Panc1 (cell line): ENCODE measurements at places on chromosomes 2 and 18. TPM values are rescaled to one million over a fixed set of nuclear protein-coding genes. Genes with fewer than 3 reads are reported as not detected.

KCNF1 gene
- 0.39 TPM for total RNA-seq

CYS1 gene
- total RNA-seq = 20.4 TPM

NYAP2 gene
- not detected for total RNA-seq

APLF gene
- total RNA-seq = 2.6 TPM

CWC22 gene
- 17.2 TPM for total RNA-seq

GNAL gene
- total RNA-seq = 0.44 TPM

ABCB11 gene
- 0.05 TPM for total RNA-seq

TEX44 gene
- not detected for total RNA-seq

PSMA8 gene
- total RNA-seq = not detected

- H3K4me1 ChIP-seq = no peaks in the 10 kb centered on the region
- H3K4me3 ChIP-seq = no peak overlapping the region
- no peak for DNase-seq
- H3K36me3 ChIP-seq = no peaks in the 10 kb centered on the region
- no peaks in the 10 kb centered on the region for H3K27me3 ChIP-seq
These were observed 143.2 kb downstream of the TMEFF2 start for GRCh38 chr2:192051533-192051932.

DNA sequence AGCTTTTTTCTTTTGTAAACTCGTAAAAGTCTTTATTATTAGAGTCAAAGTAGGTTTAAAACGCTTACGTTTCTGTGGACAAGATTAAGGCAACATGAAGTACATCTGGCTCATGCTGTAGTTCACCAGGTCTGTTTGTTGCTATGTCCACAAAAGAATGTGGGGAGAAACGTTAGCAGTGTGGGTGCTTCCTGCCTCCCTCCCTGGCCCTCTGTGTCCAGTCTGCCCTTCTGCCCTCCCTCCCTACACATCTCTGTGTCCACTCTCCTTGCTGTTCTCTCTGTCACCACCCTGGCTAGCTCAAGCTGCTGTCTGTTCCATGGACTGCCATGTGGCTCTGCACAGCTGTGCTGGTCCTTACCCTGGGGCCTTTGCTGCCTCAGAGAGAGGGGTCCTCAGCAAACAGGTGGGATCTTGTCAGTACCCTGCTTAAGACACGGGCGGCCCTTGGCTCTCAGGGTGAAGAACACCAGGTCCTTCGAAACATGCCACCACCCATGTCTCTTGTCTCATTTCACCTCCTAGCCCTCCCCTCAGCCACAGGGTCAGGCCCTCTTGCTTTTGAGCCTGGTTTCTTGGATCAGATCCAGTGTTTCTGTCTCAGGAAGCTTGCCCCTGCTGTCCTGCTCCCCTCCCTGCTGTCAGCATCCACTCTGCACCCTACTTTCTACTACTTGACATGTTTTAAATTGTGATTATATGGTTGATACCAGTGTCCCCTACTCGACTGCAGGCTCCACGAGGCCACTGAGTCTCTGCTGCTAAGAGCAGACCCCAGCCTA lies 79.2 kb downstream of the LIMS1 start:
- peak overlapping the region; percentile 97 for H3K27ac ChIP-seq
- DNase-seq = no peak
- no peak overlapping the region for H3K4me3 ChIP-seq
- H3K4me1 ChIP-seq = peaks cover 87% of the 10 kb centered on the region
- H3K27me3 ChIP-seq = no peaks in the 10 kb centered on the region

DNA sequence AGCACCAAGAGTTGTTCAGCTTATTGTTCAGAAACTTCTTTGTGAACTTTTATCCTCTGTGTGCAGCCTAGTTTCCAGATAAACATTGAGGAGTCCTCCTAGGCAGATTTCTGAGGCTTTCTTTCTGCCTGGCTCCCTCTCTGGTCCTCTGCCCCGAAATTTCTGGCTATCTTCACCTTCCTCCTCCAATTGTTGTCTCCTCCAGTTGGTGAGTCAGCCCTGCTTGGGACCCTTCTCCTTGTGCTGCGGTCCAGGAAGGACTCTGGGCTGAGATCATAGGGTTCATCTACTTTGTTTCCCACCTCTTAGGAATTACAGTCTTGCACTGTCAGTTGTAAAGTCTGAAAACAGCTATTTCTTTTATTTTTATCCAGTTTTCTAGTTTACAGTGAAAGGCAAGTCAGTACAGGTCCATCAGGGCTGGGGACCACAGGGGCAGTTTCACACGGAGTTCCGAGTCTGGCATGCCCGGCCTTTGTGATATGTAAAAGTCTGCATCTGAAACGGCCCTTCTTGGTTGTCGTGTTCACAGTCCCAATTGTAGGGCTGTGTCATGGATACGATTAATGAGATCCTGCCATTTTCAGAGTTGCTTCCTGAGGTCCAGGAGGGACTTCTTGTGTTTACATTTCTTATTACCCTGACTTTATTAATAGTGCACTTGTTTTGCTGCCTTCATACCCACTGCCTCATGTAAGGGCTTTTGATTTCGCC lies 100.8 kb downstream of the SMC6 start:
- H3K27me3 ChIP-seq = no peaks in the 10 kb centered on the region
- H3K4me3 ChIP-seq = no peak overlapping the region
- H3K36me3 ChIP-seq = no peaks in the 10 kb centered on the region
- no peaks in the 10 kb centered on the region for H3K4me1 ChIP-seq

GRCh38 chr2:44787663-44788062 lies 153.8 kb upstream of the SIX3 start:
- no peak overlapping the region for H3K27ac ChIP-seq
- no peak for DNase-seq
- H3K36me3 ChIP-seq = no peaks in the 10 kb centered on the region
- no peaks in the 10 kb centered on the region for H3K4me1 ChIP-seq
- H3K27me3 ChIP-seq = no peaks in the 10 kb centered on the region

DNA sequence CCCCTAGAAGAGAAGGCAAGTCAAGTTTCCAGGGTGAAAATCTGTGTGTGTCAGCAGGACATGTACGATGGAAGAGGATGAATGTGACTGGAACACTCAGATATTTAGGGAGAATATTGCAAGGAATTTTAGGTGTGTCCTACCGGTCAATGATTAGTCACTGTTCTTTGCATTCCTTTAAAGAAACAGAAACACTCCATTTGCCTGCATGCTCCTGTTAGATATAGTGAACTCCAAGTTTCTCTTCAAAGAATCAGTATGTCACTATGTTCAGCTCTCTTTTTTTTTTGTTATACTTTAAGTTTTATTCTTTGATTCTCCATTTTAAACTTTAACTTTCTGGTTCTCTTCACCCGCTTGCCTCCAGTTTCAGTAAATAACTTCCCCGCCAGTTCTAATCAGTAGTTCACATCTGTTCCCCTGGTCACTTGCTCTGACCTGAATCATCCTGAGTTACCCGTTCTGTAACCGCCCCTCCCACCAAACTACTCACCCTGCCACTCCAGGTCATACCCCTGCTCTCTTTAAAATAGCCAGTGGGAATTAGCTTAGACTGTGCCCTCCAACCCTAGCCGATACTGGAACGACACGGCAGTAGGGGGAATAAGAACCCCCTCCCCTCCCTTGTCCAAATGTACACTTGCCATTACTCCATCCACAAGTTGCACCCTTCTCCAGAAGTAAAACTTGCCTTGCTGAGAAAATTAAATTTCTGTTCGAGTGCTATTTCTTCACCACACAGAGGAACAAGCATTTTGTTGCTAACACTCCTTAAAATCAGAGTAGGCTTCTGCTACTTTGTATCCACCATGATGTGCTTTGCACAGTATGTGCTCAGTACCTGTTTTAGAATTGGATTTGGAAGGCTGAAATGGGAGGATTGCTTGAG lies 268.4 kb downstream of the METTL4 start:
- DNase-seq = peak; percentile 32
- H3K36me3 ChIP-seq = no peaks in the 10 kb centered on the region
- no peaks in the 10 kb centered on the region for H3K27me3 ChIP-seq
- no peak overlapping the region for H3K27ac ChIP-seq

DNA sequence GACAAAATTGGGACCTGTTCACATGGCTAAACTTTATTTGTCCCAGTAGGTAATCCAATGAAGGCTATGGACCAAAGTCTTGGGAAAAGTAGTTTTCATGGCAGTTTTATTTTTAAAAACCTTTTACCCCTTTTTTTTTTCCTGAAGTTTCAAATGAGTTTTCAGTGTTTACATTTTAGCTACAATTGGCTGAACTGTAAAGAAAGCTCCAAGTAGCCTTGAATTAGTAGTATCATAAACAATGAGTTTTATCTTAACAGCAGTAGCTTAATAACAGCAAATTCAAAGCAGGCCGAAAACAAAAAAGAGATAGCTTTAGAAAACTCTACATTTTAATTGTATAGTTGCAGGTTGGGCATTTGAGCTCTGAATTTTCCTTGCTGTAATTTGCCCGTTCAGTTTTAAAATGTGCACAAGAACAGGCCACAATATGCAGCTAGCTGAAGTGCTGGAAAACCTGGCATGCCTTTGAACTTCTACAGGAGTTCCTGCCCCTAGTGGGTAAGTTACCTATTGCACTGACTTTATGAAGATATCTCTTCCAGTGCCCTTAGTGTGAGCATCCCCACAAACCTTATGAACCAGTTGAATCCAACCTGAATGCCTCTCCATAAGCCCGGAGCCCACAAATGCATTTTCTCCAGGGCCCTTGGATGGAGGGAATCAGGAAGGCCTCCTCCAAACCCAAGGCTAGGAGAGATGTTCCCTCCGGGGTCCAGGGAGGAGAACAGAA lies 106.7 kb downstream of the XRCC5 start:
- H3K4me3 ChIP-seq = no peak overlapping the region
- DNase-seq = no peak
- peaks cover 6% of the 10 kb centered on the region for H3K4me1 ChIP-seq
- H3K27ac ChIP-seq = no peak overlapping the region

GRCh38 chr2:81324046-81324445 lies 1019.5 kb upstream of the LRRTM1 start:
- H3K4me3 ChIP-seq = no peak overlapping the region
- H3K4me1 ChIP-seq = no peaks in the 10 kb centered on the region
- DNase-seq = no peak
- H3K36me3 ChIP-seq = no peaks in the 10 kb centered on the region
- no peak overlapping the region for H3K27ac ChIP-seq
- H3K27me3 ChIP-seq = no peaks in the 10 kb centered on the region

GRCh38 chr2:39099310-39099869 lies 21.5 kb downstream of the SOS1 start:
- H3K27ac ChIP-seq = no peak overlapping the region
- no peak overlapping the region for H3K4me3 ChIP-seq
- no peak for DNase-seq
- H3K36me3 ChIP-seq = no peaks in the 10 kb centered on the region
- H3K27me3 ChIP-seq = no peaks in the 10 kb centered on the region
- no peaks in the 10 kb centered on the region; the same call in 1 of the 2 replicates for H3K4me1 ChIP-seq

- no peaks in the 10 kb centered on the region for H3K4me1 ChIP-seq
- H3K27me3 ChIP-seq = no peaks in the 10 kb centered on the region; the same call in 1 of the 2 replicates
- H3K4me3 ChIP-seq = no peak overlapping the region
- no peaks in the 10 kb centered on the region for H3K36me3 ChIP-seq
- DNase-seq = no peak
These were observed 1.3 kb upstream of the MYT1L start for GRCh38 chr2:2332381-2332780.

DNA sequence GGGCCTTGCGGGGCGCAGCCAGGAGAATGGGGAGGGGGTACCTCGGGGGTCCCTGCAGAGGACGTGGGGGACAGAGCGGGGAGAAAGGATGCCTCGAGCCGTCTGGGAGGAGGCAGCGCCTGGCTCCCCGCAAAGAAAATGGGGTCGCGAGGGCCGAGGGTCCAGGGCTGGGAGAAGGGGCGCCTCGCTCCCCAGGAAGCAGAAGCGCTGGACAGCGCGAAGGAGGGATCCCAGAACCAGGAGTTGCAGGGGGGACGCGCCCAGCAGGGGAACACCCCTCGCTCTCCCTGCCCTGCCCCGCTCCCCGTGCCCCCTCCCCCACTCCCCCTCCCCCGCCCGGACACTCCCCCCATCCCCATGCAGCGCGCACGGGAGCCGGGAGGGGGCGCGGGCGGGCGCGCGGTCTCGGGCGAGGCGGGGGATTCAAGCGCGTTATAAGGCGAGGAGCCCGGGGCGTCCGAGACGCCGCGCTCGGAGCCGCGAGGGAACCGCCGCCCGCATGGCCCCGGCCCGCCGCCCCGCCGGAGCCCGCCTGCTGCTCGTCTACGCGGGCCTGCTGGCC lies at the start of gene ERFE:
TSS of gene ERFE (plus strand) at position 462 of the 562 bp plus-strand sequence. CDS start at position 500, 38 bp downstream.
- no peak for DNase-seq
- H3K4me1 ChIP-seq = peaks cover 7% of the 10 kb centered on the region
- H3K36me3 ChIP-seq = no peaks in the 10 kb centered on the region
- H3K4me3 ChIP-seq = peak within 1 kb of the TSS; percentile 45

GRCh38 chr2:110860630-110861029 lies 128.3 kb downstream of the ACOXL start:
- no peak overlapping the region for H3K4me3 ChIP-seq
- no peak for DNase-seq
- no peak overlapping the region for H3K27ac ChIP-seq
- H3K36me3 ChIP-seq = no peaks in the 10 kb centered on the region

- H3K27me3 ChIP-seq = no peaks in the 10 kb centered on the region
- no peak overlapping the region for H3K27ac ChIP-seq
- H3K4me1 ChIP-seq = no peaks in the 10 kb centered on the region
- no peak for DNase-seq
These were observed 115.8 kb downstream of the SPHKAP start for GRCh38 chr2:228065686-228066085.

DNA sequence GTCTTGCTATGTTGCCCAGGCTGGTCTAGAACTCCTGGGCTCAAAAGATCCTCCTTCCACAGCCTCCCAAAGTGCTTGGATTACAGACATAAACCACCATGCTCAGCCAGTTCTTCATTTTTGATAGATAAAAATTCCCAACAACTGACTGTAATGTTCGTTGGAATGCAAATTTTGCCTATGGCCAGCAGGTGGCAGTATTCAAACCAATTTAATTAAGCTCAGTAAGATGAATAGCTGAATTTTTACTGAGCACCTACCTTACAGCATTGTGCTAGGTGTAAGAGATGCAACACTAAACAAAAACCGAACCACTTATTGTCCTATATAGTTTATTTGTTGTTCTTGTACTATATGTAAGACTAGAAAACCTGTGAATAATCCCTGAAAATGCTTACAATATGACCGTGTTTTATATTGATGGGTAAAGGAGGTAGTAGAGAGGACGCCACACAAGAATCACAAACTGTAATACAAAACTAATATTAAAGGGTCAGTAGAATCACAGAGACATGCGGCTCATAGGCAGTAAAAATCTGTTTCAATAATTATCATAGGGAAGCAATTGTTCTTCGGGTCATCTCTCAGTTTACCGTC lies 8.2 kb upstream of the TMEM182 start:
- H3K27ac ChIP-seq = no peak overlapping the region
- no peaks in the 10 kb centered on the region for H3K4me1 ChIP-seq
- no peak overlapping the region for H3K4me3 ChIP-seq
- DNase-seq = peak; percentile 35
